ENCODE measurements at places on chromosomes 2 and 18.

- DNase-seq, result no peak
These were observed 82.3 kb downstream of the LOXHD1 start for GRCh38 chr18:46574743-46575115.

DNA sequence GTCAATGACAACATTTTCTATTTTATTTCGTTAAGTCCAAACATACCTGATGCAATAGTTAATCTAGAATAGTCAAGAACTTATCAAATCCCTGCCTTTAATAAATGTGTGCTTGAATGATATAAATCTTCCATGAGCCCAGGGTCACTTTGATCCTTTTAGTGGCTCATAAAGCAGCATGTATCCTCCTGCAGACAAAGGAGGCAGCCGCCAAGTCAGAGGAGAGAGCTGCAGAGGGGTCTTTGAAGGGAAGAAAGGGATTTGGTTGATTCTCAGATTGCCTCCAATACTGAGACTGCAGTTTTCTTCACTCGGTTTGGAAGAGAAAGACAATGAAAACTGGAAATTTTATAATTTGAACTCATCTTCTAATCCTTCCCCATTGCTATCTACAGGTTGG, 378.4 kb upstream of the PIK3C3 start:
- no peak for DNase-seq

GRCh38 chr18:3645384-3646156, 195.6 kb downstream of the TGIF1 start:
- no peak for DNase-seq

DNA sequence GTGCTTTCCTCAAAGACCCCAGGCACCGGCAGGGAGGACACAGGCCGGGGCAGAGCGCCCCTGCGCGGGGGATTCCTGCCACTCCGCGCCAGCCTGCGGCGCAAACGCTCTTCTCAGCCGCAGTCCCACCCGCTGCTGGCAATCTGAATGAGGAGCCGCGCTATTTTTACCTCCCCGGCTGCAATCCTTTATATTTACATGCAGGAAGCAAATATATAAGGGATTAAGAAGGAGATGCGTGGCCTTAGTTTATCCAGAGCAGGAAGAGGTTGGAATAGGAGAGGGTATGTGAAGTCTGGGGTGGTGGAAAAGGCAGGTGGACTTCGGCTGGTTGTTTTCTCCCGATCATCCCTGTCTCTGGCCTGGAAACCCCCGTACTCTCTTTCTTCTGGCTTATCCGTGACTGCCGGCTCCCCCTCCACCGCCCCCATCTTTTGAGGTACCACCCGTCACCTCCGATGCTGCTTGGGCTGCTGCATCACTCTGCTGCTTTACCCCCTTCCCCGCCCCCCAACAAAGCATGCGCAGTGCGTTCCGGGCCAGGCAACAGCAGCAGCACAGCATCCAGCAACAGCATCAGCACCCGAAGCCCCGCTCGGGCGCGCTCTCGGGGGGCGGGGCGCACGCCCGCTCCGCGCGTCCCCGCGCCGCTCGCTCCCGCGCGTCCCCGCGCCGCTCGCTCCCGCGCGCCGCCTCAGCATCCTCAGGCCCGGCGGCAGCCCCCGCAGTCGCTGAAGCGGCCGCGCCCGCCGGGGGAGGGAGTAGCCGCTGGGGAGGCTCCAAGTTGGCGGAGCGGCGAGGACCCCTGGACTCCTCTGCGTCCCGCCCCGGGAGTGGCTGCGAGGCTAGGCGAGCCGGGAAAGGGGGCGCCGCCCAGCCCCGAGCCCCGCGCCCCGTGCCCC, at the start of gene ADAM23:
Gene ADAM23, plus strand, starts transcription at position 700 of the 902 bp plus-strand sequence. CDS start 335 bp downstream, outside the sequence.
- peak; percentile 42 for DNase-seq

- DNase-seq, result no peak
These were observed 121.8 kb upstream of the SMAD7 start for GRCh38 chr18:49072524-49072934.

- no peak for DNase-seq
These were observed 155.6 kb upstream of the HS6ST1 start for GRCh38 chr2:128474036-128474955.
